Stimulated activated effector memory CD8-positive, alpha-beta T cell treated with anti-CD3 and anti-CD28 coated beads, Interleukin-12 subunit alpha, Interleukin-12 subunit beta, amount 100 ng/mL, for 72 hours (primary cell): ENCODE measurements at places on chromosomes 13 and 19.
A peak's percentile ranks its signal among the peaks of the same experiment; 100 is the strongest.

GRCh38 chr19:17206736-17207581 is 8.2 kb upstream of the USE1 start:
- no peak for DNase-seq

DNA sequence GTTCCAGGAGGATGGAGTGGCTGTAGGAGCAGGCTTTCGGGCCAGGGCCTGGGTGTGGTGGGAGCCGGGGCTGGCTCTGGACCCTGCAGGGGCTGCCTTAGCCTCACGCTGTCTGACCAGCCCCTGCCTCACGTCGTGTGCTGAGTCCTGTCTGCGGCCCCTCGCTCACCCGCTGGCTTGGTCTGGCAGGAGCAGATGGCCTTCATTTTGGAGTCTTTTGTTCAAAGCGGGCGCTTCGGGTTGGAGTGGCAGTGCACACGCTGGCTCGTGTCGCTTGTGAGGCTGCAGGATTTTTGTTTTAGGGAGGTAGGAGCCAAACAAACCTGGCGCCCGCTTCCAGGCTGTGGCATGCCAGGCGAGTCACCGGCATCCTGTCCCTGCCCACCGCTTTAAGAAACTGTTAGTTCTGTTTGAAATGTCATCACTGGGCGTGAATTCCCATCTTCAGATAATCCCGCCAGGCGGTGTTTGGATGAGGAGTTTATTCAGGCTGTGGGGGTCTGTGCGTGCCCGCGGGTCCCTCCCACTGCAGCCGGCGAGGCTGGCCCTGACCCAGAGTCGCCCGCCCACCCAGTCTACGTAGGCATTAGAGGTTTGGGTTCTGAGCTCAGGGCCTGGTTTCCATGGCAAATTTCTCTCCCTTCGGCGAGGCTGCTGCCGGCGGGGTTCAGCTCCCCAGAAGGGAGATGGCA is 89.8 kb downstream of the KDM4B start:
- DNase-seq, result no peak

DNA sequence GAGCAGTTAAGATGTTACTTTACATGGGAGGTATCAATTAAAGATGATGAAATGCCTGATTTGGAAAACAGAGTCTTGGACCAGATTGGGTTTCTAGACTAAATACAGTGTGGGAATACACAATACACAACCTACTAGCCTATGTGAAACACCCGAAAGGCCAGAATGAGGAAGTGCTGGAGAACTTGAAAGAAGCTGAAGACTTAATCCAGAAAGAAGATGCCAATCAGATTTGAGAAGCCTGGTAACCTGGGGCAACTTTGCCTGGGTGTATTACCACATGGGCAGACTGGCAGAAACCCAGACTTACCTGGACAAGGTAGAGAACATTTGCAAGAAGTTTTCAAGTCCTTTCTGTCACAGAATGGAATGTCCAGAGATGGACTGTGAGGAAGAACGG is 43.2 kb downstream of the N4BP2L1 start:
- DNase-seq, result no peak

DNA sequence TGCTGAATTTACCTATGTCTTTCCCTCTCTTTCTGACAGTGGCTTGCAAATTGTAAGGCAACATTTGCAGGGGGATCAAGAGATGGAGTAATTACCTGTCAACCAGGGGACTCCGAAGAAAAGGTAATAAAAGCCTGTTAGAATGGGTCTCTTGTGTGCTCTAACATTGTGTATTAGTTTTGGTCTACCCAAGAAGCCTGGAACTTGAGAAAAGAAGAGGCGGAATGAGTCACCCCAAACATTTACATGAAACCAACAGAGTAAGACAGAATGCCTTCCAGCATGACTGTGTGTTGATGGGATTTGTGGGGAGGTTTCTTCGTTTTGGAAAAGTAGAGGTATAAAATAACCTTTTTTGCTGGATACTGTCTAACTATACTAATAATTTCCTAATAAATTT is 36.7 kb downstream of the ZAR1L start:
- no peak for DNase-seq

- DNase-seq, result no peak
Observed at GRCh38 chr19:41307090-41307875, 2.7 kb upstream of the CCDC97 start.

DNA sequence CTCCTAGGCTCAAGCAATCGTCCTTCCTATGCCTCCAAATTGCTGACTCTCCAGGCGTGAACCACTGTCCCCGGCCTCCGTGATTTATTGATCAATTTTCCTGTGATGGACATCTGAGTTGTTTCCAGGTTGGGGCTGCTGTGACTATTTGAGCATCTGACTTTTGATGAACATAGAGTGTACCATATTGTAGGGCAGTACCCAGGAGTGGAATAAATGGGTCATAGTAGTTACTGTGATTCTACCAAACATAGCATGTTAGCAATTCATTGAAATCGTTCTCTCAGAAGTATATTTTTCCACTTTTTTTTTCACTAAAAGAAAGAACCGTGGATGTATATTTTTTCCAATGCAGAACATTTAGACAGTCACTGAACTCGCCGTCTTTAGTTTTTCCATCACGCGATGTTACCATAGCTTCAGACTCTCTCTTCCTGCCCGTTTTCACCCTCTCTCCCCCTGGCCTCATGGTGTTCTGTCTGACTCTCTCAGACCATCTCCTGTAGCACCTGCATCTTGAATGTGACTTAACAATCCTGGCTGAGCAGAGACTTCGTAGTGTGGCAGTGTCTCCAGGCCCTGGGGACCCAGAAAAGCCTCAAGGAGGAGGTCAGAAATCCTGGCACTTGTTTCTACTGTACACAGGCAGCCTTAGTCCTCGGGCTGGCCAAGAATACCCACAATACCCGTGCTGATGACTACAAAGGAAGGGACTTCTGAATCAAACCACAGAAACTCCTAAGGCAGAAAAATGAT is 3.2 kb upstream of the RASGRP4 start:
- DNase-seq, result no peak

- DNase-seq, result no peak
Observed at GRCh38 chr19:16106121-16106520, 5.6 kb upstream of the RAB8A start.

DNA sequence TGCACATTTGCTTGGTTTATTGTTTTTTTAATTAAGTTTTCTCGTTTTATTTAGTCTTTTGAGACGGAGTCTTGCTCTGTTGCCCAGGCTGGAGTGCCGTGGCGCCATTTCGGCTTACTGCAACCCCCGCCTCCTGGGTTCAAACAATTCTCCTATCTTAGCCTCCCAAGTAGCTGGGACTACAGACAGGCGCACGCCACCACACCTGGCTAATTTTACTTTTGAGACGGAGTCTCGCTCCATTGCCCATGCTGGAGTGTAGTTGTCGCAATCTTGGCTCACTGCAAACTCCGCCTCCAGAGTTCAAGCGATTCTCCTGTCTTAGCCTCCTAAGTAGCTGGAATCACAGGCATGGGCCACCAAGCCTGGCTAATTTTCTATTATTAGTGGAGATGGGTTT is 1.3 kb downstream of the RPS9 start:
- DNase-seq, result no peak

- DNase-seq, result no peak
Observed at GRCh38 chr19:35249146-35249847, 495 bp downstream of the LSR start.

DNA sequence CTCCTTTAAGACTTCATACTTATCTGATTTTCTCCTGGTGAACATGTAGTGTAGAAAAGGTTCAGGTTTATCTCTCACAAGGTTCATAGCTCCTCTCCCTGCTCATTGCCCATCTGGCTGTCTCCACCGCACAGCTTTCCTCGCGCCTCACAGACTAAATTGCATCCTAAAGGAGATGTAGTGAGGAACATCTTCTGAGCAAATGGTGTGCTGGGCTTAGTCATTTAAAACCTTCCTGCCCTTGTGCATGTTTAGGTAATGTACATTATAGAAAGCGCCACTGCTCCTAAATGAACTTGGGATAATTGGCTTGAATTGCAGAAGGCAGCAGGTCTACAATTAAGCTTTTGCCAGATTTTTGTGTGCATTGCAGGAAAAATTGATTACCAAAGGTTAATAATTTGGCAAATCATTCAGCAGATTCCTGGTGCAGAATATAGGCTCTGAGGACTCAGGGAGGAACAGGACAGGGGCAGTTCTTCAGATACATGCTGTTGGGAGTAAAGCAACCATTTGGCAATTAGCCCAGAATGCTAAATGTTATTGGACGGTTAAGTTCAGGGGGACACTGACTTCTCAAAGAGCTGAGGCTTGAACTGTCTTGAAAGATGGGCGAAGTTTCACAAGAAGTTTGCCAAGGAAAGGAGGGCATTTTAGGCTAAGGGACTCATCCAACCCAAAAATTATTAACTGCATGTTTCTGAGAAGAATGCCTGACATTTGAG is 108.4 kb upstream of the CLDN10 start:
- no peak for DNase-seq

GRCh38 chr19:11848594-11849469 is at the start of gene ZNF439:
TSS of gene ZNF439 (plus strand) at chr19:11848726. CDS start at chr19:11848868, 142 bp downstream.
- DNase-seq, result peak; percentile 54

GRCh38 chr19:7701654-7702457 is at the start of gene FCER2:
TSS of gene FCER2 (minus strand) at chr19:7702131. CDS start at chr19:7699760, 2,371 bp downstream.
- DNase-seq, result no peak

GRCh38 chr19:17323964-17324332 is 10.7 kb downstream of the ANO8 start:
- DNase-seq, result no peak

DNA sequence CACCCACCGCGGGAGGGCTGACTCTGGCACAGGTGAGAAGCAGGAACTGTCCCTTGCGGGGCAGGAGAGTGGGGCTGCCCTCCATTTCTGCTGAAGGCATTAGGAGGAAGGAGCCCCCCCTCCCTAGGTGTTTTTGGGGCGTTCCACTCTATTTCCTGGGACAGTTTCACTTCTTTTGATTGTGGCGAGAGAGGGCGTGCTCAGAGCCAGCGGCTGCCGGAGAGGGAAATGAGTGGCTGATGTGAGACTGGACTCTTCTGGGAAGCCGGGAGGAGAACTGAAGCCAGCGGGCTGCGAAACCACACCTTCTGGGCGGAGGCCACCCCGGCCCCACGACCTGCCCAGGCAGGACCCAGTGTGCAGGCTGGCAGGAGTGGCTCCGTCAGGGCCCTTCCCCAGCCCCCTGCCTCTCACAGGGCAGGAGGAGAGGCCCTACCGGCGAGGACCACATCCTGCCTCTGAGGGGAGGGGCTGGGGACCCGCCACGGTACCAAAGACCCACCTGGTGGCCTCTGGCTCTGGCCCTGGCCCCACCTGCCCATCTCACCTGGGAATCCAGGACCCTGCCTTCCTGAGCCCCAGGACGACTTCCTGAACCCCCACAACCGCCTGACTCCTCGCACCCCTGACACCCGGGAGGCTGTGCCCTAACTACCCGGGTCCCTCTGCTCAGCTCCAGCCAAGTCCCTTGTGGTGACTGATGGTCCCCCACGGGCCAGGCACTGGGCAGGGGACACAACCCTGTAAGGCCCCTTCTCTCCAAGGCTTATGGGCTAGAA is 25.9 kb downstream of the MPND start:
- DNase-seq, result peak; percentile 58

GRCh38 chr19:6963937-6964336 is 57.3 kb downstream of the MBD3L2B start:
- DNase-seq, result peak; percentile 69

DNA sequence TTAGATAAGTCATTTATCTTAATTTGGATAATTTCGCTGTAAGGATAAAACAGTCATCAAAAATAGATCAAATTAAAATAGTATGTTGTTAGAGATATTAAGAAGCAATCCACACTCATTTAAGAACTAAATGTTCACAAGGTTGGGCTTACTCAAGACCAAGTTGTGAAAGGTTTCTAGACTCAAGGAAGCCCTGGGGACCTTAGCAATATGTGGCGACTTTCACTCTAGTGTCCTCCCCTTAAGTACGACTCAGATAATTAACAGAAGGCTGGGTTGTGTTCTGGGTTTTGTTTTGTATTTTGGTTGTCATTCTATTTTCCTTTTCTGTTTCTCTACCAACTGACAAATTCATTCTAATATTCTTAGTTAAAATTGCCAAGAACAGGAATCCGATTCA is 1008.0 kb downstream of the PCDH9 start:
- DNase-seq, result no peak

DNA sequence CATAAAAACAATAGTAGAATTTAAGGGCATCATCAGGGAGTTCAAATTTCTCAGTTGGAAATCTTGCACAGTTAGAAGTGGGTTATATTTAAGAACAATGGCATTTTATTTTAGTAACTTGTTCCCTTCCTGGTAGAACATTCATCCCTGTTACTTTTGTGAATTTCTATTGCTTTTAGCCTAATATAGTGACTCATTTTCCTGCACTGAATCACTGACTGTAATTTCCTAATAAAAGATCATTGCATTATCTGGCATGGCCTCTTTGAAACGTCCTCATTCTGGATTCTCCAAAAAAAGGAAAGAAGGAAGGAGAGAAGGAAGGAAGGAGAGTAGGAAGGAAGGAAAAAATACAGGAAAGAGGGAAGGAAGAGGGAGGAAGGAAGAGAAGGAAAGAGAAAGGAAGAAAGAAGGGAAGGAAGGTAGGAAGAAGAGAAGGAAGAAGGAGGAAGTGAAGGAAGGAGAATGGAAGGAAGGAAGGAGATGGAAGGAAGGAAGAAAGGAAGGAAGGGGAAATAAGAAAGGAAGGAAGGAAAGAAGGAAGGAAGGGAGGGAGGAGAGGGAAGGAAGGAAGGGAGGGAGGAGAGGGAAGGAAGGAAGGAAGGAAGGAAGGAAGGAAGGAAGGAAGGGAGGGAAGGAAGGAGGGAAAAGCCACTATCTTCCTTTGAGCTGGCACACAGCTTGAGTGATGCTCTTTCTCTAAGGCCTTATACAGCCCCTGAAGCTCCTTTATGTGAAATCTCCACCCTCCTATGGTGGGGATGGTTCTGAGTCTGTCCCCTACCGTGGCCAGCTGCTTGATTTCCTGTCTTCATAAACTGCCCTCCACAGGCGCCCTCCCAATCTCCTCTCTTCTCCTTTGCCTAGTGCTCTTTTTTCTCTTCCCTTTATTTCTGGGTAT is 29.8 kb upstream of the TM9SF2 start:
- DNase-seq, result no peak

DNA sequence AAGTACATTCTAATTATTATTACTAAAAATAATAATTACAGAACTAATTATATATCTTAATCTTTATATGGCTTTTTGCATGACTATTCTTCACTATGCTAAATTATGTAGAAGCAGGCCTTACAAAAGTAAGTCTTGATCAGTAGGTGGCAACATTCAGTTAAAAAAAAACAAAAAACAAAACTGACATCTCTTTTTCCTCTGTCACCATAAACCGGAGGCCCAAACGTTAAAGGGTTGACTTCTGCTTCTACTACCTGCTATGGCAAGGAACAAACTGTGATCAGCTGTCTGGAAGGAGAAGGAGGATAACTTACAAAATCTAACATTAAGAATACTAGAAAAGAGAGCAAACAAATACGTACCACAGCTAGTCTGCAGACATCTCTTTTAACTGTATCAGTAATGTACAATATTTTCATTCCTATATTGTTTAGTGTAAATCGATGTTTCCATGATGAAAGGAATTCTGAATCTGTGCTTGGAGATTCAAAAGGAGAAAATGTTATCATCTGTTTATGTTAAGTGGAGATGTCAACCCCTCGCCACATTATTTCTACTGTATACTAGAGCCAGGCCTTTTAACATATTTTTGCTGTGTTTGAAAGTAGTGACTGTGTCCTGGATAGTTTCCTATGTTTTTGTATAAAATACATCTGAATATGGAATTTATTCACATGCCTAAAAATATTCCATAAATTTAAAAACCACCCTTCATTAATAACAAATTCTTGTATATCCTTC is 1525.4 kb downstream of the SLITRK1 start:
- no peak for DNase-seq
